ENCODE measurements at places on chromosomes 7 and 10.

DNA sequence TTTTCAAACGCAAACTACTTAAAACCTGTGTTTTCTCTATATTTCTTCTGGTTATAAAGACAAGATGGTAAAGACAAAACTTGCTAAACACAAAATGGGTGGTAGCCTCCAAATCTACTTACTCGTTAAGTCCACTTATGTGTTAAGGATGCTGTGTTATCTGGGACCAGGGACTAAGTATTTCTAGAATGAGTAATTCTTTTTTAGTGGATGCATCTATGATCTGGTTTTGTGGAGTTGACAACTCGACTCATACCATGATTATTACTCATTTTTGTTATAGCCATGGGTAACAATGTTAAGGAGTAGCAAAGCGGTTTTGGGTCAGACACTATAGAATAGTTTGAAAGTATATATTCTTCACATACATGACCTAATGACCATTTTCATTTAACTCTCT is 239.5 kb upstream of the FOXP2 start:
- DNase-seq = no peak

DNA sequence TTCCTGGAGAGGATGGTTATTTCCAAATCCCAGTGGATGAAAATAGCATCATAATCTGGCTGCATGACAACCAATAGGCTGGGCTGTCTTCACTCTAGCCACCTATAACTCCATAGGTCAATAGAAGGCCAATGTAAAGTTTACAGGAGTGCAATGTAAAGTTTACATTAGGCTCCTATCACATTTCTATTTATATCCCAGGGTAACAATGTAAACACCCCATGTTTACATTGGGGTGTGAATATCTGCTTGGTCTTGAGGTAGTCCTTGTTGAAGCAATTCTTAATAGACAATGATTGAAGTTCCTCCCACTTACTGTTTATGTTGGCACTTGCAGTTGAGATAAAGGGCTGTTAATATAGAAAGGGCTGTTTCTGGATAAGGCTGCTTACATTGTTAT is 21.5 kb downstream of the CH25H start:
- no peak for DNase-seq

DNA sequence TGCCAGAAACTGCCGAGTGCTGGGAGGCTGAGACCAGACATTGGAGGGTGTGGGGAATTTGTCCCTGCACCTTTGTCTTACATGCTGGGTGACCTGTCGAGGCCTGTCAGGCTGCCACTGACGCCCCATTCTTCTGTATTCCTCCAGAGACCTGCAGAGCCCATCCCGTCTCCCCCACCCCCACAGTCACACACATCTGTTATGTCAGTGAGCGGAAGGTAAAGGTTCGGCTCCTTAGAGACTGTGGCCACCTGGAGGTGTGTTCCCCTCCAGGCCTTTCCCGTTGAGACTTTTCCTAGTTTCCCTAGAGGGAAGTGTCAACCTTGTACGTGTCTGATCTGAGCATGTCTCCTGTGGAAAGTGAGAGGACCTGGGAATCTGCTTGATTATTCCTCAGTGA is 84.5 kb downstream of the ATXN7L1 start:
- DNase-seq = no peak

- no peak for DNase-seq
These were observed 526 bp downstream of the SFRP5 start for GRCh38 chr10:97771055-97771891.

DNA sequence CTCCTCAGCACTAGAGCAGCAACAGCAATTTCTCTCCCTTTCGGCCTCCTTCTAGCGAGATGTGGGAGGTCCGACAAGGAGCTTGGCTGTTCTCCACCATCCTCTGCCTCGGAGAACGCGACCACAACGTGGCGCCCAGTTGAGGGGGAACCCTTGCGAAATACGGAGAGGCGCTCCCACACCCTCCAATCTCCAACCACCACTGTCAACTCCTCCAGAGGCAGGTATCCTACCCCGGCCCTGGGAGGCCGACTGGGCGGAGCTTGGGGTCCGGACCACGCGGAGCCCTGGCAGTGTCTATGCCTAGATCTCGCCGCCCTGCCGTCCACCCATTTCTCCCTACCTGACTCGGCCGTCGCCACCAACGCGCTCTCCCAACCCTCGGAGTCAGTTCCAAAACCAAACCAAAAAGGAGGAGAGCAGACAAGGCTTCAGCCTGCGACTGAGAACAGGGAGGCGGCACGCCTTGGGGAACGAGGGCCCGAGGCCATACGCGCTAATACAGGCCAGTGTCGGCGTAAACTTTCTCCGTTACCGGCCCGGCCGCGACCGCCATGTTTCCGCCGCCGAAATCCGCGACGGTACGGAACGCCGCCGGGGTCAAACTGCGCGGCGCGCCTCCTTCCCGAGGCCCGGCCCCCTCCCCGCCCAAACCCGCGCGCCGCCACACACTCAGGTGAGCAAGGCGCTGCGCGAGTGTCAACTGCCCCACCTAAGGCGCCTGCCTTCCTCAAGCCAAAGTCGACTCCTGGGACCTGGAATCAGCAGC is at the start of gene TMEM168:
TSS of gene TMEM168 (minus strand) at position 577 of the 769 bp plus-strand sequence. CDS start 5,568 bp downstream, outside the sequence.
- DNase-seq = peak; percentile 64

GRCh38 chr10:80204677-80205476 is 460 bp downstream of the ANXA11 start:
- DNase-seq = no peak

GRCh38 chr7:75989500-75990388 is 4.7 kb downstream of the TMEM120A start:
- no peak for DNase-seq

- no peak for DNase-seq
These were observed 44.7 kb upstream of the INSIG1 start for GRCh38 chr7:155252892-155253501.

- no peak for DNase-seq
These were observed 35.4 kb upstream of the KNDC1 start for GRCh38 chr10:133124357-133125211.

GRCh38 chr10:61812052-61812721 is 89.3 kb upstream of the ARID5B start:
- no peak for DNase-seq

DNA sequence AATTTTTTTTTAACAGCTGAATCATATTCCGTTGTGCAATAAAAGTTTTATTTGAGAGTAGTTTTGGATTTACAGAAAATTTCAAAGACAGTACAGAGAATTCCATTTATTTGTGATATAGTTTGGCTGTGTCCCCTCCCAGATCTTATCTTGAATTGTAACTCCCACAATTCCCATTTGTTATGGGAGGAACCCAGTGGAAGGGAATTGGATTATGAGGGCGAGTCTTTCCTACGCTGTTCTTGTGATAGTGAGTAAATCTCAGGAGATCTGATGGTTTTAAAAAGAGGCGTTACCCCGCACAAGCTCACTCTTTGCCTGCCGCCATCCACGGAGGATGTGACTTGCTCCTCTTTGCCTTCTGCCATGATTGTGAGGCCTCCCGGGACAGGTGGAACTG is 228.0 kb upstream of the MAGI2 start:
- no peak for DNase-seq

- DNase-seq = no peak
These were observed 95.1 kb upstream of the CAV2 start for GRCh38 chr7:116404389-116404788.

- no peak for DNase-seq
These were observed 51.2 kb upstream of the ABI1 start for GRCh38 chr10:26911811-26912461.

DNA sequence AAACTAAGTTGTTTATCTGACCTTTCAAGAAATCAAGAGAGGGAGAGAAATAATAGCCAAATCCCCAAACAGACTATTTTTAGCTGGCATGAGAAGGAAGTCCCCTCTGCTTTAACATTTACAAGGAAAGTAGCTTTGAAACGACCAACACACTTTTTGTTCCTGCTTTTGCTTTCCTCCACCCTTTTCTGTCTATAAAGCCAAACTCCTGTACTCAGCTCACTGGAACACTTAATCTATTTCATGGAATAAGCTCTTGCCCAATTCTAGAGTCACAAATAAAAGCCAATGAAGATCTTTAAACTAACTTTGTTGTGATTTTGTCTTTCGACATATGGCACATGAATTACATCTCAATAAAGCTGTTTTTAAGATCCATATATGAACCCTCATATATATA is 86.8 kb upstream of the CCDC71L start:
- DNase-seq = no peak

- no peak for DNase-seq
These were observed 7.4 kb downstream of the ATG9B start for GRCh38 chr7:151016942-151017341.

GRCh38 chr10:76126607-76127527 is 695.4 kb downstream of the LRMDA start:
- no peak for DNase-seq

DNA sequence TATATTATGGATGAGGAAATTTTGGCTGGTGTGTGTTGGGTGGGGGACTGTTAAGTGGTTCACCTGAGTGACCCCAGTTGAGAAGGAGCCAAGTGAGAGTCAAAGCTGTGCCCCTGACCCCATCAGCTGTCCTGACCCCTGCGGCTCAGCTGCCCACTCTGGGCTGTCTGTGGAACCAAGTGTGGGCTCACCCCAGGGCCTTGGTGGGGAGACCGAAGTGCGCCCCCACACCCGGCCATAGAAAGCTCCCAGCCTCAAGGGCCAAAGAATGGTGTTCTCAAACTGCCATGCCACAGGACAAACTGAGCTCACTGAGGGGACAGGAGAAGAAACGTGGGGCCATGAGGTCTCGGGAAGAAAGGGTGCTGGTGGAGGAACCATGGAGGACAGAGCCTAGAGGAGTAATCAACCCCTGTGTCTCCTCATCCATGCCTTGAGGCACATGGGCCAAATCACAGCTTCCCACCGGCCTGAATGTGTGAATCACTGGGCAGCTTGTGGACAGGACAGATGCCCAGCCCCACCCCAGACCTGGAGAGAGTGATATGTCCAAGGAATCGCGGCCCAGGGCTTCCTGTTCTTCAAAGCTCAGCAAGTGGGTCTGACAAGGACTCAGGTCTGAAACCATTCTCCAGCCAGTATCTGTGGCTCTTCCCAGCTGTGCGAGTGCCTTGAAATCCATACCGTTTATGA is 86.2 kb upstream of the CACUL1 start:
- DNase-seq = no peak

- DNase-seq = no peak
These were observed 32.6 kb upstream of the HSPB1 start for GRCh38 chr7:76269895-76270294.

DNA sequence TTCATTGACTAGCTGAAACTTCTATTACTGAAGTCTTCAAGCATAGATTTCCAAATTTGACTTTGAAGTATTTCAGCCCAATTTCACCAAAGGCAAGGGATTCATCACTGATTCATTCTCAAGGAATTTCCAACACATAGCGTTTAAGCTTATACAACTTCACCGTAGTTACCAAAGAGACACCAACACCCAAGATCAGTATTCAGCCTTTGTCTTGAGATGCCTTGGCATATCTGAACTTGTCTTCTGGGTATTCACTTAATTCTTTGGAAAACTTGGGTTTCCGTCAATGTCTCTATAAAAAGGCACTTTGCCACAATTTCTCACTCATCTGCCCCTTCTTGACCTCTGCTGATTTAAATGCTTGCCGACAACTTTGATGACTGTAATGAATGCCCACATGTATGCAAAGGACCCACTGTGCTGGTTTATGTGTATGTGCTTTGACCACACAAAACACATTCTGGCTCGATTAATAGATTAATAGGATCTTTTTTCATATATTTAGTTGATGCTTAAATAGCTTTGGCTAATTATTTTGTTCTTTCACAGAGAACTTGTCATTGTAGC is 49.6 kb downstream of the TES start:
- DNase-seq = no peak

DNA sequence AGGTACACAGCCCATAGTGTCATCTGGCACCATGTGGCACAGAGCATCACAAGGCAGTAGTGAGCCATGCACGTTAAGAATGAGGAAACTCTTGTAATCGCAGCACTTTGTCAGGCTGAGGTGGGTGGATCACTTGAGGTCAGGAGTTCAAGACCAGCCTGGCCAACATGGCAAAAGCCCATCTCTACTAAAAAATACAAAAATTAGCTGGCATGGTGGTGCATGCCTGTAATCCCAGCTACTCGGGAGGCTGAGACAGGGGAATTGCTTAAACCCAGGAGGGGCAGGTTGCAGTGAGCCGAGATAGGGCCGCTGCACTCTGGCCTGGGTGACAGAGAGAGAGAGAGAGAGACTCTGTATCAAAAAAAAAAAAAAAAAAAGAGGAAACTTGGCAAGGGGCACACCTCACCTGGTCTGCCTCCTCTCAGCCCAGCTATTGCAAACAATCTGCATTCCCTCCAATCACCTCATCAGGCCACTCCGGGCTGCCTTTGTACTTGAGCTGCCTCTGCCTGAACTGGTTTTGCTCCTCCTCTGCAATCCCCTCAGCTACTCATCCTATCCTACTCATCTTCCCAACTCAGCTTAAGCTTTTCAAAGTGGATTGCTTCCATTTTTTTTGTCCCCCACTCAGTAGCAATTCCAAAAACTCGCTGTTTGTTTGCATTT is 46.0 kb upstream of the OPTN start:
- DNase-seq = no peak

DNA sequence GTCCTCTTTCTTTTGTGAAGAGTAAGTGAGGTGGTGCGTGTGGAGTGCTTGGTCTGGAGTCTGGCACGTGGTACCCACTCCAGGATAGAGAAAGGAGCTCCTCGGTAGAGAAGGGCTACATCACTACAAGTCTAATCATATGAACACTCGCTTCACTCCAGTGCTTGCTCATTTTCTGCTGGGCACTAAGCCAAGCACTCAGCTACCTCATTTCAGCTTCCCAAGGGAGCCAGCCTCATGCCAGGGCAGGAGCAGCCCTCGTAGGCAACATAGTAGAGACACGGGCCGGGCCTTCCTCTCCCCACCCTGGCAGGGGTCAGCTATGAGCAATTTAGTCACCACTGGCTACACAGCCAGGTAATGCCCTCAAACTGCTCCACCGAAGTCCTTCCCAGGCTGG is 11.4 kb upstream of the HSPA12A start:
- DNase-seq = no peak

DNA sequence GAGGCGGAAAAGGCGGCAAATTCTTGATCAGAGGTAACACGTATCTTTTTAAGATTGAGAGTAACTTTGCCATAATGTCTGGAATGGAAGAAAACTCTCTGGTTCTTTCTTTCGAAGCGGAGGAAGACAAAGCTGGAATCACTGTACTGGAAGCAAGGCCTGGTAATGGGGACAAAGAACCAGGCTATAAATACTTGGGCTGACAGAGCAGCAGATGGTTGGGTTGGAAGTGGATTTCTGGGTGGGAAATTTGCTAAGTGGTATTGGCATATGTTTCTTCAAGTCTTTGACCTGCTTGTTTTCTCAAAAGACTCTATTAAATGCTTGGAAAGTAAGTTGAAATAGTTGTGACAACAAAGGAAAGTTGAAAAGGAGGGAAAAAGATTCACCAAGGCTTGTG is 87.3 kb upstream of the SFMBT2 start:
- no peak for DNase-seq
